Motor neuron (in vitro differentiated cells): ENCODE measurements at places on chromosomes 3 and 15. TPM values are rescaled to one million over a fixed set of nuclear protein-coding genes. Genes with fewer than 3 reads are reported as not detected.

Gene CHL1
- total RNA-seq = 0.40 and 1.5 TPM in 2 replicates

Gene RAB43
- total RNA-seq = 13.6 and 17.6 TPM in 2 replicates

Gene CLRN1
- 9.1 and 10.8 TPM in 2 replicates for total RNA-seq

Gene TGM5
- 4.4 and 4.5 TPM in 2 replicates for total RNA-seq

Gene CRYBG3
- total RNA-seq = 13.4 and 14.1 TPM in 2 replicates

Gene GRK7
- 0.08 and 0.09 TPM in 2 replicates for total RNA-seq

Gene P2RY1
- 11.4 and 11.9 TPM in 2 replicates for total RNA-seq

Gene MYZAP
- 0.31 and 0.49 TPM in 2 replicates for total RNA-seq

Gene ACVR2B
- total RNA-seq = 14.8 and 20.3 TPM in 2 replicates
